ENCODE measurements at places on chromosomes 6 and 20. TPM values are rescaled to one million over a fixed set of nuclear protein-coding genes. Genes with fewer than 3 reads are reported as not detected.

DNA sequence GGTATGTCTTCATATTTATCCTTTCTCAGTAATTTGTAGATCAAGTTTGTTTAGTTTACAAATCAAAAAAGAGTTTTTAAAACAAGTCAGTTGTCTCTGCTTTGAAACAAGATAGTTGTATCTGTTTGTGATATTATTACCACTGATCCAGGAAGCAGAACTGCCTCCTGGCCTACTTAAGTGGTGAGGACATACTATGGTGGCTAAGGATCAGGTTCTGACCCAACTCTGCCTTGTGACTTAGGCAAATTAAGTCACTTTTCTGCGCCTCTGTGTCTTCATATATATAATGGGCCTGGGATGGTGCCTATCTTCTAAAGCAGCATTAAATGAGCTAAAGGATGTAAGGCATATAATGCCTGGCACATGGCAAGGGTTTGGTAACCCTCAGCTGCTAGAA lies 8.7 kb downstream of the ANKS1A start:
- DNase-seq: no peak

DNA sequence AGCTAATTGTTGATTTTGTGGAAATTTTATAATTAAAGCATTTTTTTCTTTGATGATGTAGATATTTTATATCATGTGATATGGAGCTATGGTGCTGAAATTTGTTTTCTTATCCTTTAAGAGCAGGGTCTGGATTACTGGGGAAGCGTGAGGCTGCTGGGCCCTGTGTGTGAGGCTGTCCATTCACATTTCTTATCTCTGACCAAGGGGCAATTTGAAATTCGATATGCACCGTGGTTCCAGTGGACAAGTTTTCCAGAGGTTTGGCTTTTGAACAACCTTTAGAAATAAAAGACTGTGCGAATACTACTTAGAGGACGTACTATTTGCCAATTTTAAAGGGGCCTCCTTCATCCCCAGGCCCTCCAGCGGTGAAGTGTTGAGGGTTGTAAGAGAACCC lies 3.7 kb downstream of the ERMARD start:
- no peak for DNase-seq

- no peak for DNase-seq
Observed at GRCh38 chr20:1820138-1821079, 74.8 kb upstream of the SIRPA start.

- peak; percentile 37 for DNase-seq
Observed at GRCh38 chr6:79797163-79797764, 150.1 kb downstream of the ELOVL4 start.

DNA sequence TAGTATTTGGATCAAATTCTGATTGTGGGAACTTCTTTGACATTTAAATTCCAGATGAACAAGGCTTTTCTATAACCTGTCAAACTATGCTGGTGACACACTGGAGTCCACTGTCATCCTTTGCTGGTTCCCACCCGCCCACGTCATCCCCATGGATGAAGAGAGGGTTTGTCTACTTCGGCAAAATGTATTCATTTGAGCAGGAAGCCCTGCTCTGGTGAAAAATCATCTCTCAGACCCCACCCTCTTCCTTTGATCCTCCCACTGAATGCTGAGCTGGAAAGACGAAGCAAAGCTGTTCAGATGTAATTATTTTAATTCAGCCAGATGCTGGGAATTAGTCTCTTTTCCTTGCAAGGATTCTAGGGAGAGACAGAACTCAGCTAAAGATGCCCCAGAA lies 50.5 kb downstream of the CPNE5 start:
- peak; percentile 79 for DNase-seq

- DNase-seq: no peak
Observed at GRCh38 chr6:25054469-25054868, 118.7 kb upstream of the RIPOR2 start.

DNA sequence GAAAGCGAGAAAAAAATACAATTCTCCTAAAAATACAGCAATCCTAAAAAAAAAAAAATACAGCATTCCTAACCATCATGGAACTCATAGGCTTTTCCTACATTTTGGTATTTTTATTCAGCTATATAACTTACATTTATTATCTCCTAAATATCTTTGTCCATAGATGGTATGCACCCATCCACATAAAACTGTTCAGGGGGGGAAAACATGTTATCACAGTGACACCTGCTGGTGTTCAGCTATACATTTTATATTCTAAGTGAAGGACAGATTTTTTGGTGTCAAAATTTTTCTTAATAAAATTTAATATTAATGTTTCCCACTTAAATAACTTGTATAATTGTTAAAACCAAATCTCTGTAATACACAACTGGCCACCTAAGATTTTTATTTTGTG lies 58.0 kb downstream of the BLOC1S5 start:
- DNase-seq: peak; percentile 58

- no peak for DNase-seq
Observed at GRCh38 chr6:147750413-147750812, 241.9 kb downstream of the SAMD5 start.

GRCh38 chr6:136113736-136114173 lies 136.4 kb downstream of the MTFR2 start:
- DNase-seq: peak; percentile 55

DNA sequence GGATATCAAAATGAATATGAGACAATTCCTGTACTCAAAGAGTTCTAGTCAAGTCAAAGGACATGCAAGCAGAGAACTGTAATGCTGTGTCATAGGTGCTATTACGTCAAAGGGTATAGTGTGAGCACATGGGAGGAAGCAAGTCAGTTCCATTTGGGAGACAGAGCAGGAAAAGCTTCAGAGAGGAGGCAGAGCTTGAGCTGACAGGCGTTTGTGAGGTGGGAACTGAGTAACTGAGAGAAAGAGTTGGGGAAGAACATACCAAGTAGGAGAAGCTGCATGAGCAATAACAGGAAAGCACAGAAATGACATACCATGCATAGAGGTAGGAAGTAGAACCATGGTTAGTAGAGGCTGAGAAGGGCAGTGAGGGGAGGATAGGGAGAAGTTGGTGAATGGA lies 15.2 kb upstream of the SSR1 start:
- no peak for DNase-seq

DNA sequence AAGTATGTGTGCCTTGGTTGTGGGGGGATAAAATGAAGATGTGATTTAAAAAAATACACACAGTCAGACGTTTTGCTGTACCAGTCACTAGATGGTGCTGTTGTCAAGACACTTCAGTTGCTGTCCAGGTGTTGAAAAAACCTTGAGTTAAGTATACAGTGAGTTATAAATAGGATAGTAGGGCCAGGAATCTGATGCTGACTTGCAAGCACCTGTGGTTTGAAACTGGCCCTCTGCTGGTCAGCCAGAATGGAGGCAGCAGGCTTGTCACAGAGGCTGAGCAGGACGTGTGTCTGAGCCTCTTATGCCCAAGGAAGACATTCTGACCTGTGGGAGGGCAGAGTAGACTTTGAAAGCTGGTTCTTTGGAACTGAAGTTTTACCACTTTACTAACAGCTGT lies 27.8 kb downstream of the RNF8 start:
- peak; percentile 17 for DNase-seq

- no peak for DNase-seq
Observed at GRCh38 chr6:128239146-128239545, 281.3 kb downstream of the PTPRK start.

DNA sequence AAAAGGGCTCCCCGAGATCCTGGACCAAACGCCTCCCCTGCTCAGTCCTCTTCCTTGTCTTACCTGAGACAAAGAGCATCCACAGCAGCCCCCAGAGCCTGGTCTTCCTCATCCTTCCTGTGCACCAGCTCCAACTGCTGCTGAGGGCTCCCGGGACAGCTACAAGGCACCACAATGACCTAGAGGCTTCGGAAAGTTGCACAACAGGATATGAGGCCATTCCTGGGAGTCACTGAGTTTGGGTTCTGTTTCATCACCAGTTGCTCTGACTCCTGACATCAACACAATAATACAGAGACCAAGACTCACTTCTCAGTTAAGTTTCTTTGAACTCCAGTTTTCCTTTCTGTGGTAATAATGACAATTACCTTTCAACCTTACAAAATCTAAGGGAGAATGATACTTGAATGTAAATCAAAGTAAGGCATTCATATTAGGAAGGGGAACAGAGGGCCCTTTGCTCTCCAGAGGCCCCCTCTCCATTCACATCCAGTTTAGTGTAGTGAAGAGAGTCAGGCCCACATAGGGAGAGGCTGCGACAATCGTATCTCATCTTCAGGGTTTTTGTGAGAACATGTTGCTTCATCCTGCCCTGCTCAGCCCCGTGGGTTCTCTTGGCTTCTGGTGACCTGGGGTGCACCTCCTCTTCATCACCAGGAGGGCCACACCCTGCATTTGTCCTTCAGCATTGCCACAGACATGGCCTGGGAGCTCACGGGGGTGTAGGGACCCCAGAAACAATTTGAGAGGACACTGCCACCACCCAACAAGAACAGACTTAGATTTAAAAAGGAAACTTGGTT lies at the start of gene TREM1:
Gene TREM1, minus strand, starts transcription at position 139 of the 803 bp plus-strand sequence. Its CDS starts 27 bp downstream, at position 112.
- no peak for DNase-seq

DNA sequence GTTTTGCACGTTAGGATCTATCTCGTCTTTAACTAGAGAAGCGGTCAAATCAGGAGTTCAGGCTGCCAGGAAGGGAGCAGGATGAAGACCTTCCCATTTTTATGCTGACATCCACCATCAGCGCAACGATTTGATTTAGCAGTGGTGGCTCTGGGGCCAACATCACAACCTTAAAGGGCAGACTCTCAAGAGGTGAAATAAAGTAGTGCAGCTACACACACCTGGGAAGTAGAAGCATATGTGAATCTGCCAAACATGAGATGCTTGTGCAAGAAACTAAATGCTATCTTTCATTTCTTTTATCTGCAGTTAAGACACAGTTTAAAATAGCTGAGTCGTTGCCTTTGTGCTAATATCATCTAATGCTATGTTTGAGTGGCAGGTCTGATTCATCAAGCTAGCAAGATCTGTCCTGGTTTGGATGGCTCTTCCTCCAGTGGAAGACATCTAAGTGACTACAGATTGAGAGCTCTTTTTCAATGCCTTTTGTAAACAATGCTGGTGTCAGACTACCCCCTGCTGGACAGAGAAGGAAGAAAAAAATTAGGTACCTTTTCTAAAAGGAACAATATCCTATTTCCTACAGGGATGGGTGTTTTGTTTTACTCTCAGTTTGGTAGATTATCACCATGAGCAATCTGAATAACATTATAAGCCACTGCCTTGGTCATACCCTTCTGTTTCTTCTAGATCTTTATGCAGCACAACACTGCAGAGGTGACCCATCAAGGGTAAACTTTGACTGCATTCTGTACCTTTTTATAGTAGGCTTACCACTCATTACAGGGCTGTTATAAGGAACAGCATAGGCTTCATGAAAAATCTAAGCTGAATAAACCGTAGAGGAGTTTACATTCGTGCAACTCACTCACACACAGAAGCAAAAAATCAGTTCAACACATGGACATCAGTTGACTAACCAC lies 171.6 kb upstream of the FBXL4 start:
- no peak for DNase-seq

DNA sequence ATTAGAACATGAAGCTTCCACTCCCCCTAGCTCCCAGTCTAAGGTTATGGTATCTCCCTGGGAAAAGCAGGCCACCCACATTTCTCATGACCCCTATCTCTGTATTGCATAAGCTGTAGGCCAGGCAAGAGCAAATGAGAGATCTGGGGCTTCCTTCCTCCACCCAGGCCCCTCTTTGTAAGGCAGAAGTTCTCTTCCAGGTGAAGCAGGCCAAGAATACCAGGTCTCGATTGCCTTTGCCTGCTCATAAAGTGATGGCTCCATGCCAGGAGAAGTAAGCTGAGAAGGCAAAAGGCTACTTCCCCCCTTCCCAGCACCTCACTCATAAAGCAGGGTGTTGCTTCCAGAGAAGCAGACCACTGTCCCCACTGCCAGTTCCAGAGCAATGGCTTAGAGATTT lies 144.1 kb upstream of the KCNK16 start:
- DNase-seq: no peak

GRCh38 chr6:34145161-34146020 lies 496 bp downstream of the GRM4 start:
- no peak for DNase-seq

- no peak for DNase-seq
Observed at GRCh38 chr6:136914947-136915346, 7.2 kb upstream of the SLC35D3 start.

GRCh38 chr20:30593572-30593971 lies 663.9 kb upstream of the DEFB115 start:
- no peak for DNase-seq

DNA sequence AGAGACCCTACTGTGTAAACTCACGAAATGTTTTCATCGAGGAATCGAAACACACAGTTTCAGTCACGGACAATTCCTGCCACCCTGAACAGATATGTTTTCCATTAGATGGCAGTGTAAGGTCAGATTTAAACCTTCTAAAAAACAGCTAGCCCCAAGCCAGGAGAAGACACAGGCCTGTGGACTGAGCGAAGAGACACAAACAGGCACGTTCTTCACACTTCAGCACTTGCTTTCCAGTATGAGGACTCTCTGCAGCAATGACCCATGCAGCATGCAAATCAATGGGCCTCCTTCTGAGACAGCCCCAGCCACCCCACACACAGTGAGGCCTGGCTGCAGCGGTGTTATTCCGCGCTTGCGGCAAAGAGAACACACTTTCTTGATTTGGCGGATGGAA lies 31.9 kb downstream of the HUS1B start:
- peak; percentile 4 for DNase-seq

GRCh38 chr20:18224968-18225568 lies 63.3 kb upstream of the ZNF133 start:
- DNase-seq: no peak

GRCh38 chr6:114024746-114025145 lies 53.8 kb upstream of the HDAC2 start:
- no peak for DNase-seq

DNA sequence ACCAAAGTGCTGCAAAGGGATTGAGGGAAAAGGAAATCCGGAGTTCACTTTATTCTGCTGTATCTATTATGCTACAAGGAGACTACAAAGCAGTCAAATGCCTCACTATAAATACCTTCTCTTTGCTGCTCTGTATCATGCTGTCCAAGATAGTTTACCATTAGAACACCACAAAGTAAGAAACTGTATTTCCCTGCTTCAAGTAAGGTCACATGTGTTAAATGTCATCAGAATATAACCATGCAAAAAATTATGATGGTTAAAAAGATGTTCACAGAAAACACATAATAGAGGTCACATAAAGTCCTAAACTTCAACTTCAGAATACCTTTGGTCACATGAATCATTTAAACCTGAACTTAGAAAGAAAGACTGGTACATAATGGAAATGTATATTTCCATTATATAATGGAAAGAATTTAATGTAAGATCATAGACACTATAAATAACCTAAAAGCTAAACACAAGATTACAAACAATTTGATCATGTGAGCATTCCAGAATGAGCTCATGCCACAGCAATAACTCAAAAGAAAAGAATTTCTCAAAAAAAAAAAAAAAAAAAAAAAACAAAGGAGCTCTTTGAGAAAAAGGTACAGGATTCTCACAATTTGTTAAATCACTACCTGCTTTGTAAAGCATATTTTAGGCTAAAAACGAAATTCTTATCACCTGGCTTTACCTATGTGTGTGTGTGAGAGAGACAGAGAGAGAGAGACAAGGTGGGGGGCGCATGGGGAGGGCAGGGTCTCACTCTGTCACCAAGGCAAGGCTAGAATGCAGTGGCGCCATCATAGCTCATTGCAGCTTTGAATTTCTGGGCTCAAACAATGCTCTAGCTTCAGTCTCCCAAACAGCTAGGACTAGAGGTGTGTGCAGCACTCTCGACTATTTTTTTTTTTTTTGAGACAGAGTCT lies 58.7 kb downstream of the KIF13A start:
- no peak for DNase-seq

The FERMT1 gene
- total RNA-seq: 5.2 TPM

The EPB41L1 gene
- 152 TPM for total RNA-seq

The MACROD2 gene
- 25.8 TPM for total RNA-seq

The CLDN20 gene
- not detected for total RNA-seq

The KIF3B gene
- total RNA-seq: 64.8 TPM

The NFS1 gene
- 26.2 TPM for total RNA-seq

The TTK gene
- total RNA-seq: 11.4 TPM

The SOX18 gene
- total RNA-seq: 2.9 TPM

The CDH4 gene
- 11.0 TPM for total RNA-seq

The IL20RA gene
- total RNA-seq: 1.3 TPM
